ENCODE measurements at places on chromosomes 7 and 10. TPM values are rescaled to one million over a fixed set of nuclear protein-coding genes. Genes with fewer than 3 reads are reported as not detected.

DNA sequence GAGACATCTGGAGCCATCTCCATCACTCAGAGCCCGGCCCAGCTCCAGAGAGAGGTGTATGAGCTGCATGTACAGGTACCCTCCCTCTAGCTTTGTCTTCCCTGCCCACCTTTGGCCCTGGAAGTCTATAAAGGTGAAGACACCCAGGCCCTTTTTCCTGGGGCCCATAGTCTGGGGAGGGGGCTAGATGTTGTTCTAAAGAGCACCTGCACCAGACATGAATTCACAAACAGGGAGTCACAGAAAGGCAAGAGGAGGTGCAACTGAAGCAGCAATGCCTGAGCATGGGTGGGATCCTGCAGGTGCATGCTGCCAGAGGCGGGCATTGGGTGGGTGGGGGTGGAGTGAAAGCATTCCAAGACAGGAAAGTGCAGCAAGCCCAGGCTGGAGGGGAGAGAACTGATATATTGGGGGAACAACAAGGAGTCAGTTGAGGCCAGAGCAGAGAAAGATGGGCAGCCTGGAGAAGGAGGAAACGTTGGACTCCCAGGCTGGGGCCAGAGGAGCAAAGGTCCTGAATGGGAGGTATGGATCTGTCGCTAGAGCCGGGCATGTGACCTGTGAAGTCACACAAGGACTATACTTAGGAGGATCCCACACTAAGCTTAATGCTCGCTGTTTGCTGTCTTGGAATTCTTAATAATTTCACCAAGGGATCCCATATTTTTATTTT, 11.7 kb downstream of the CDHR1 start:
- DNase-seq = no peak

GRCh38 chr7:106065575-106066500, 46.3 kb downstream of the SYPL1 start:
- DNase-seq = no peak

- DNase-seq = no peak
Observed at GRCh38 chr10:95384011-95384704, 93.4 kb upstream of the PDLIM1 start.

The FAM171A1 gene
- 14.0 TPM for total RNA-seq

The RAMP3 gene
- 37.4 TPM for total RNA-seq

Measured in right cardiac atrium (tissue), 5 donors.